Muscle of back (tissue), 13 donors: ENCODE measurements at places on chromosomes 4 and X. TPM values are rescaled to one million over a fixed set of nuclear protein-coding genes. Genes with fewer than 3 reads are reported as not detected.

Gene SPANXA1
- not detected for polyA plus RNA-seq

DNA sequence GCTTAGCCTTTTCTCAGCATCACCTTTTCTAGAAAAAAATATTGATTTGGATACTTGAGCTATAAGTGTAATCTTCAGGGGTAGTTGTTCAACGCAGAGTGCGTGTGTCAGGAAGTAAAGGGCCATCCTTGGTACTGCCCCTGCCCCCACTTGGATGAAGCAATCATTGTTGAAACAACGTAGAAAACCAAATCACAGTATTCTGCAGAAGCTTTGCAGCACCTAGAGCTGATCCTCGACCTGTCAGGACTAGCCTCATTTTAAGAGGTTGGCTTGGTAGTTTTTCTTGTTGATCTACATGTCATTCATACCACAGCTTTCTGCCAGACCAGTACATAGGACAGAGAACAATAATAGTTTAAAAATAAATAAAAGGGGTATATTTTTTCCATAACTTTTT, 65.3 kb upstream of the MYOZ2 start:
- no peak for DNase-seq

Gene ANXA10
- polyA plus RNA-seq: not detected

GRCh38 chr4:71774136-71774535, 9.7 kb downstream of the GC start:
- no peak for DNase-seq

Gene RHOH
- polyA plus RNA-seq: 0.88 TPM

- DNase-seq: peak; percentile 57
Measured at GRCh38 chr4:41013746-41014145, 200.6 kb downstream of the APBB2 start.
